ENCODE measurements at places on chromosomes 13 and 19. TPM values are rescaled to one million over a fixed set of nuclear protein-coding genes. Genes with fewer than 3 reads are reported as not detected.

ZNF665 gene
- total RNA-seq, result 7.0 TPM

GRCh38 chr19:43441716-43442115 is 23.7 kb downstream of the LYPD3 start:
- H3K36me3 ChIP-seq, result no peaks in the 10 kb centered on the region
- no peak for DNase-seq
- no peaks in the 10 kb centered on the region for H3K27me3 ChIP-seq
- H3K4me3 ChIP-seq, result no peak overlapping the region
- no peak overlapping the region for H3K27ac ChIP-seq

GRCh38 chr13:50950849-50951248 is 41.3 kb downstream of the RNASEH2B start:
- no peak for DNase-seq
- no peaks in the 10 kb centered on the region for H3K36me3 ChIP-seq
- no peak overlapping the region for H3K27ac ChIP-seq

ZNF761 gene
- 21.8 TPM for total RNA-seq

- no peaks in the 10 kb centered on the region for H3K27me3 ChIP-seq
- DNase-seq, result no peak
- H3K4me3 ChIP-seq, result no peak overlapping the region
- H3K4me1 ChIP-seq, result no peaks in the 10 kb centered on the region
These were observed 1436.9 kb downstream of the UQCRFS1 start for GRCh38 chr19:27776020-27776419.

DNA sequence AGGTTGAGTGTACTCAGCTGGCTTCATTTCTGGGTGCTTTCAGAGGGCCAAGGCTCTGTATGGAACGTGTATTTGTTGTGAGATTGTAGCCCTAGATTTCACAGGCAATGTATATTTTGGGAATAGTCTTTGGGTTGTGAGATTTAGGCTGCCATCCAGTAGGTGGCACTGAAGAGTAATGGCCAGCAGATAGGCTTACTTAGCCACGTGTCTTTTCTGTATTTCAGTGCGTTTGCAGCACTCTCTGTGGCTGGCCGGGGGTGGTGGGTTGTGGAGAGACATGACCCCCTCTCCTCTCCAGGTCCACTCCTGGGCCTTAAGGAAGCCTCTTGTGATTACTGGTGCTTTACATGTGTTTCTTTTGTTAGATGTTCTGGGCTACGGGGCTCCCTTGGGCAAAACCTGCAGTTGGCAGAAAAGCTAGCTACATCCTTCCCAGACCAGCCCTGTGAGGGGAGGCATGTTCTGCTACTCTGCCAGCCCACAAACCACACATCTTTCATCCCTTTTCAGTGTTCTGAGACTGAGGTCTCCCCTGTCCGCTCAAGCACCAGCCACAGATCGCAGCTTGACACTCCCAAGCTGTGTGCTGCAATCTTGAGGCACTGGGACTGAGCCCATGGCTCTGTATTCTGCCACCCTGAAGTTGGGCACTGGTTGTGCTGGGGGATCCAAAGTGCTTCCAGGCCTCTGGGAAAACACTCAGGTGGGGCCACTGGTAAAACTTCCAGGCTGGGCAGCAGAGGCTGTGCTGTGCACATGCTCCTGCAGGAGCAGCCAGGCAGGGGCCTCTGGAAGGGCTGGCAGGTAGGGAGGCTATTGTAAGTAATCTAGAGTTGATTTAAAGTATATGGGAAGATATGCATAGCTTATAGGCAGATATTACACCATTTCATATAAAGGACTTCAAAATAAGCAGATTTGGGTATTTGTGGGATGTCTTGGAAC is 1096.8 kb upstream of the PCDH20 start:
- H3K36me3 ChIP-seq, result no peaks in the 10 kb centered on the region
- peak overlapping the region; percentile 19 for H3K4me3 ChIP-seq

DNA sequence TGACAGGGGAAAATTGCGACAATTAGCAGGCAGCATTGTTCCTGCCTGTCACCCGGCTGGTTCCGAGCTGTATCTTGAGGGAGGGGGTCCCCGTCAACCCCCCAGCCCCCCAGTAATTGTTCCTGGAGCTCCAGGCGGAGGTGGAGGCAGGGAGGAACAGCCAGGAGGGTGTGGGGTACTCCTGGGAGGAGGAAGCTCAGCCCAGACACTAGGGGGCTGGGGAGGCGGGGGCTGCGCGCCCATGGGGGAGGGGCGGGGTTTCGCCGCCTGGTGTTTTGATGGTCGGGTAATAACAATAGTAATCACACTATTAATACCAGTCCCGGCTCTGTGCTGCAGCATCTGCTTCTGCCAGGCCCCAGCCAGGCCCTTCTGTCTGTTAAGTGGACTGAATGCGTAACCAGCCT is 8.6 kb downstream of the NPAS1 start:
- no peak for DNase-seq
- no peaks in the 10 kb centered on the region for H3K36me3 ChIP-seq
- peaks cover 3% of the 10 kb centered on the region for H3K4me1 ChIP-seq
- H3K27ac ChIP-seq, result no peak overlapping the region
- H3K27me3 ChIP-seq, result no peaks in the 10 kb centered on the region

DNA sequence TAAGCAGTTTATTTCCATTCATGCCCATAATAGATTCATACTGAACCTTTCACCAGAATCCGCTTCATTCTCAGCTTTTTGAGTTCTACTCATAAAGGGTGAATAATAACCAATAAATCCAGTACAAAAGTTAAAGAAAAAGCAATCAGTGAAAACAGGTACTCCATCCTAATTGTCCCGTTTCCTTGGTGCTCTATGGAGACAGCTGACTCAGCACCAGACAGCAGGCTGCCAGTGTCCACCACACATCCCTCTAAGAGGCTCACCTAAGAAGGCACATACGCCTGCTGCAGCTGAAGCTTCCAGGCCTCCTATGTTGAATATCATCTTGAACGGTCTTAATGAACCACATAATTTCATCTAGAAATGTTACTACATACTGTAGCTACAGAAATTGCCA is 27.3 kb downstream of the MYO16 start:
- H3K4me3 ChIP-seq, result no peak overlapping the region
- DNase-seq, result no peak
- H3K27me3 ChIP-seq, result no peaks in the 10 kb centered on the region
- no peaks in the 10 kb centered on the region for H3K36me3 ChIP-seq
- no peak overlapping the region for H3K27ac ChIP-seq

GRCh38 chr19:56974556-56975207 is 134.2 kb upstream of the PEG3 start:
- H3K27ac ChIP-seq, result no peak overlapping the region
- no peaks in the 10 kb centered on the region for H3K4me1 ChIP-seq
- H3K36me3 ChIP-seq, result no peaks in the 10 kb centered on the region
- no peaks in the 10 kb centered on the region for H3K27me3 ChIP-seq
- no peak overlapping the region for H3K4me3 ChIP-seq
- no peak for DNase-seq
